ENCODE measurements at places on chromosomes 13 and 19.

GRCh38 chr13:111518161-111518792 is 197.8 kb downstream of the TEX29 start:
- DNase-seq, result no peak

- DNase-seq, result no peak
These were observed 72.2 kb upstream of the WASF3 start for GRCh38 chr13:26485288-26485687.

DNA sequence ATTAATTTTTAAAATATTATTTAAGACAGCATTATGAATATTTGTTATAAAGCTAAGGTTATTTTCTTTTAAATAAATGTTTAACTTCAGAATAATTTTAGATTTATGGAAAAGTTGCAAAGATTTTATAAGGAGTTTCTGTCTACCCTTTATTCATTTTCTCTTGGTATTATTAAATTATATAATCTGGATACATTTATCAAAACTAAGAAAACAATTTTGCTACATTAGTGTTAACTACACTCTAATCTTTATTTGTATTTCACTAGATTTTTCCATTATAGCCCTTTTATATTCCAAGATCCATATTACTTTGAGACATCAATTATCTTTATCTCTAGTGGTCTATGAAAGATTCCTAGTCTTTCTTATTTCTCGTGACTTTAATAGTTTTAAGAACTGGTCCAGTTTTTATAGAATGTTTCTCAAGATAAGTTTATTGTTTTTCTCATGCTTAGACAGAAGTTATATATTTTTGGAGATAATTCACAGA is 1243.7 kb upstream of the PCDH9 start:
- no peak for DNase-seq

GRCh38 chr13:37216331-37216730 is 110.9 kb upstream of the CSNK1A1L start:
- no peak for DNase-seq

GRCh38 chr19:367963-368629 is 23.5 kb upstream of the MIER2 start:
- no peak for DNase-seq

DNA sequence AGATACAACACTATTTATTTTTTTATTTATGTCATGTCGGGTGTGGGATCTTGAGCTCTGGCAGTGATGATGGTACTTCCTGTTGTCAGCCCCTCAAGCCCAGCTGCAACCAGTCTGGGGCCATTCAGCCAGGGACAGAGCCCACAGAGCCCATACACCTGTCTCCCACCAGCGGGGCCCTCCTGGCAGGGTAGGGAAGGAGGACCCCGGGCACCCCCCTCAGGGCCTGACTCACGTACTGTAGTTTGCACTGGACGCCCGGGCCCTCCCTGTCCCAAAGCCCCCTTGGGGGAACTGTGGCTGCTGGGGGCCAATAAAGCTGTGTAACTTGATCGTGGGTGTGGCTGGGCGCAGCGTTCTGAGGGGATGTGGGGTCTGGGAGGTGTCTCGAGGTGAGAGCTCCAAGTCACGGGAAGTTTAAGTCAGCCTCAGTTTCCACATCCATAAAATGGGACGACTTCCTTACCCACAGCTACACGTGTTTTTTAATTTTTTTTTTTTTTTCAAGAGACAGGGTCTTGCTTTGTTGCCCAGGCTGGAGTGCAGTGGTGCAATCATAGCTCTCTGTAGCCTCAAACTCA is 9.5 kb downstream of the ATG4D start:
- no peak for DNase-seq

GRCh38 chr19:37654118-37654517 is 1.1 kb downstream of the ZFP30 start:
- DNase-seq, result no peak

DNA sequence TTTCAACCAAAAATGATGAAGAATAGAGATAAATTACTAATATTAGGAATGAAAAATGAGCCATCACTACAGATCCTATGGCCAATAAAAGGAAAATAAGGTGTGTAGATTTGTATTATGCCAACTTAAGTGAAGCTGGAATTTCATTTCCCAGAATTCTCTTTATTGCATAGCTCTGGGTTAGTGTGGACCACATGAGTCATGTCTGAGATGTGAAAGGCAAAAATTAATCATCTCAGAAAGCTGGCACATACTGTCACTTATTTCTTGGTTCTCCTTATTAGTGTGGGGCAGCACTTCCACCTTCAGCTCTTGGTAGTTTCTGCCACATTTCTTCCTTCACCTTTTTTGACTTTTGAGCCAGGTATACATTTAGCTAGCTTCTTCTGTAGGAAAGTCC is 82.6 kb downstream of the KATNAL1 start:
- no peak for DNase-seq

DNA sequence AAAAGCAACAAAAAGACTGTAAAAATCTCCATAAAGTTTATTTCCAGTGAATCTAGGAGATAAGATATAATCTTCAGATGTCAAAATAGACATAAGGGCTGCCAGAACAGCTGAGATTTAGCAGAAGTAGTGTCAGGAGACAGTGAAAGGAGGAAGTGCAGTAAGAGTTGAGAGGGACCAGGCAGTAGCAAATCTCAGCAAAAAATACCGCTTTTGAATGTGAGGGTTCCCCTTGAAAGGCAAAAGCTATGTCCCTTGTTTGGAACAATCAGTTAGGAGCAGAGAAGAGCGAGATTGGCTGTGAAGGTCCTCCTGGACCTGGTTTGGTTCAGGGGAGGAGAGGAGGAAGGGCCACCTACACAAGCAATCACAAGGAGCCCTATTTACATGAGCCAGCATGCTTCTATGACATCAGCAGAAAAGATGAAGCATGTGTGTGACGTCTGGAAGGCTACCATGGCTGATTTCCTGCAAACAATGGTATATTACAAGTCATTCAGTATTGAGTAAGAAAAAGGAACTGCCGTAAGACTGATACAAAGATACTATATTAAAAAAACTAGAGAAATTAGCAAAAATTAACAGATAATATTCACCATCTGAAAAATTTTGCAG is 98.9 kb upstream of the SIAH3 start:
- no peak for DNase-seq

- DNase-seq, result no peak
These were observed 1505.1 kb upstream of the SLC10A2 start for GRCh38 chr13:104571161-104571892.

DNA sequence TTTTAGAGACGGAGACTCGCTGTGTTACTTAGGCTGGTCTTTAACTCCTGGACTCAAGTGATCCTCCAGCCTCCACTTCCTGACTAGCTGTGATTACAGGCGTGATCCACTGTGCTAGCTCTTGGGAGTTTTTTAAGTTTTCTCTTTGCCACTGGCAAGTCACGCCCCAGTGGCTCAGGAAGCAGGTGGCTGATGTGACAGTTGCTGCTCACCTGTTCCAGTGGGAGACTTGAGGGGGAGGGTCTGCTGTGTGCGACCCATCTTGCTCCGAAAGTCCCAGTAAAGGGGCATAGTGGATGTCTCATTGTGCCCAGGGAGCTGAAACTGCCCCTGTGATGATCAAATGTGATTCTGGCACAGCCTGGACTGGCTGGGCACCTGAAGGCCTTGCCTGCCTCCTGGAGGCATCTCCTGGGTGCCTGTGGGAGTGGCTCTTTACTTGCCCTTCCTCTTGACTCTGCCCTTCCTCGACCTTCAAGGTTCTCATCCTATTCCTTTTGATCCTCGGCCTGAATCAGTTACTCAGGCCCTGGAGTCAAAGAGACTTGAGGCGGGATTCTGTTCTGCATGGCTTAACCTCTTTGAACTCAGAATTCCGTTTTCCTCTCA is 7.8 kb downstream of the SMARCA4 start:
- DNase-seq, result no peak

GRCh38 chr19:8248348-8249328 is 39.5 kb downstream of the CERS4 start:
- no peak for DNase-seq

- DNase-seq, result no peak
These were observed 73.7 kb upstream of the SLC15A1 start for GRCh38 chr13:98826146-98826545.

- DNase-seq, result no peak
These were observed 430 bp downstream of the ZNF358 start for GRCh38 chr19:7516333-7516732.

DNA sequence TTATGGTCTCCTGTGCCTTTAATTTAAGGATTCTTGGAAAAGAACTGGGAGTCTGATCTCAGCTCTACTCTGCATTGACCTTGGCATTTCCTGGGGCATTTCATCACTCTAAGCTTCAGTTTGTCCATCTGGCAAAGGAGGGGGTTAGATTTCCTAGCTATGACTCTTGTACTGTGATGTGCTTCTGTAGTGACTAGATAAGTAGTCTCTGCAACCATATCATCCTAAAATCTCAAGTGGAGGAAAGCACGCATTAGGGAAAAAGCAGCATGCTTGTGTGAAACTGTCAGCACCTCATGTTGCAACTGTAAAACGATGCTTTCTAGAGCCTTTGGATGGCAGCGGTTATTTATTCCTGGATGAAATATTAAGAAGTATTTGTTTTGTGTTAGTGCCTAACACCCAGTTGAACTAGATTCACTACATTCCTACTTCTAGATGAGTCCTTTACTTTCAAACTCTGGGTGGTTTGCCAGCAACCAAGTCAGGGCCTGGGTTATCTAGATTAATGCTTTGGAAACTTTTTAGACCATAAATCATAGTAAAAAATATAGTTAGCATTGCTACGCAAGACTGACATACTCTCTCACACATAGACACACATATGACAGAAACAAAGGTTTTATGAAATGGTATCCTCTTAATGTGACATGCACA is 6.8 kb downstream of the WDFY2 start:
- DNase-seq, result no peak

- no peak for DNase-seq
These were observed 2.4 kb downstream of the TIMM13 start for GRCh38 chr19:2424686-2425621.

GRCh38 chr13:111873676-111874178 is 193.2 kb upstream of the SOX1 start:
- DNase-seq, result no peak

GRCh38 chr13:111663505-111663904 is 343.1 kb downstream of the TEX29 start:
- DNase-seq, result no peak

- DNase-seq, result no peak
These were observed at the start of gene SHC2 for GRCh38 chr19:460877-461720. SHC2 (minus strand) TSS chr19:461033; CDS start chr19:460996, 37 bp downstream.

DNA sequence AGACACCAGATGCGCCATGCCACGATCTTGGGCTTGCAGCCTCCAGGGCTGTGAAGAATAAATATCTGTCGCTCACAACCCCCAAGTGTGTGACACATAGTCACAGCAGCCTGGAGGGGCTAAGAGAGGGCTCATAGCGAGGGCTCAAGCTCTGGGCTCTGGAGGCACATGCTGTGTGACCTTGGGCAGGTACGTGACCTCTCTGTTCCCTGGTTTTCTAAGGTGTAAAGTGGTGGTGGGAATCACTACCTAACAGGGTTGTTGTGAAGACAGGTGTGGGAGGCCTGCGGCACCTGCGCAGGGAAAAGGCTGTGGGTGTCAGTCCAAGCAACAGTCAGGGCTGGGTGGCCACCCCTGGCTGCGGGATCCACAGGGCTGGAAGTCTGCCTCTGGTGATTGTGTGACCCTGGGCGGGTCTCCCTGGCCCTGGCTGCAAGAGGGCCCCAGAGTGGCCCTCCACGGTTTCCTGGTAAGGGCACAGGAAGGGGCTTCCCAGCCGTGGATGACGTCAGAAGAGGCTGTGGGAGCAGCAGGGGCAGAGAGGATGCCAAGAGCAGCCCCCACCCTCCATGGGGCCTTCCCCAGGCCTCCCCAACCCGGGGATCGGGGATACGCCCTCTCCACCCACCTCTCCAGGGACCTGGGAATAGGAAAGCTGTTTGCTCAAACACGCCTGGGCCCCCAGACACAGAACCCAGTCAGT is 218.8 kb upstream of the SGCG start:
- no peak for DNase-seq

DNA sequence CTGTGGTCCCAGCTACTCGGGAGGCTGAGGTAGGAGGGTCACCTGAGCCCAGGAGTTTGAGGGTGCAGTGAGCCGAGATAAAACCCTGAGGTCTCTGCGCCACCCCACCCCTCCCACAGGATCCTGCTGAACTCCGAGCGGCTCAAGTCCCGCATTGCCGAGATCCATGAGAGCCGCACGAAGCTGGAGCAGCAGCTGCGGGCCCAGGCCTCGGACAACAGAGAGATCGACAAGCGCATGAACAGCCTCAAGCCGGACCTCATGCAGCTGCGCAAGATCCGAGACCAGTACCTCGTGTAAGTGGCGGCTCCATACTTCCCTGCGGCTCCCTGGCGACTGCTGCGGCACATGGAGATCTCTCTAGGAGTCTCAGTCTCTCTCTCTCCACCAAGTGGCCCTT is 6.6 kb upstream of the IFI30 start:
- DNase-seq, result no peak

DNA sequence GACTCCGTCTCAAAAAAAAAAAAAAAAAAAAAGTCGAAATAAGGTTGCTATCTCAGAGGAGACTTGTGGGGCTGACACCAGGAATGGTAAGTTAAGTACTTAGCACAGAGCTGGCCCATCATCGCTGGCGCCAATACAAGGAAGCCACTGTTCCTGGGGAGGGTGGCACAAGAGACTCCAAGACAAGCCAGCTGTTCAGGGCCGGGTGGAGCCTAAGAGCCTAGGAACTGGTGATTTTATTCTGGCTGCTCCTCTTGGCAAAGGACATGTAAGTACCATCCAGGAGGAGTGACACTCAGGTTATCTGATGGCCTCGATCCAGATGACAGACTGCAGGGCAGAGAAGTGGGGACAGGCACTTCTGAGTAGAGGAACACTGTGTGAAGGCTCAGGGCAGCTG is 3.8 kb downstream of the ELOF1 start:
- no peak for DNase-seq

GRCh38 chr13:40251343-40252032 is 415.0 kb downstream of the FOXO1 start:
- no peak for DNase-seq

- no peak for DNase-seq
These were observed 115.1 kb downstream of the KCNRG start for GRCh38 chr13:50130123-50130946.

- DNase-seq, result no peak
These were observed 31.5 kb downstream of the ADGRE2 start for GRCh38 chr19:14746886-14747285.

DNA sequence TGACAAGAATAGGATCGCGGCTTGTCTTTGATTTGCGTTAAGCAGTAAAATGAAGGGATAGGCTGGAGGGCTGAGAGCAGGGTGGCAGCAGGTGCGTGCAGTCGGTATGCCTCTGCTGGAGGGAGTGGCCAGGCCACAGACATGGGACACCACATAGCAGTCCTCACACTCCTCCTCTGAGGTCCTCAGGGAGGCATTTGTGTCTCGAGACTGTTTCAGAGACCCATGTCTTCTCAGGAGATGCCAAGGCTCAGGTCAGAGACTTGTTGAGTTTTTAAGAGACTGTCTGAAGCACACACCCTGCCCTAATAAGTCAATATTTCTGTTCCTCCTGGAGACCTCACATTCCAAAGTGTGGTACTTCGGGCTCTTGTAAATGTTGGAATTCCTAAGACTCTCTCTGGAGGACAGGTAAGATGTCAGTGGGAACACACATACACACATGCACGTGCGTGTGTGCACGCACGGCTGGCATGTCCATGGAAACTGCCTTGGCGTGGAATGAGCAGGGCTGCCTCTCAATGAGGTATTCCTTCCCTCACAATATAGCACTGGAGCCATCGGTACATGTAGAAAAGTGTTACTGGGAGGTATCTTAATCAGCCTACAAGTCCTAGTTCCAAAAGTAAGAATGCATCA is 46.4 kb downstream of the COL4A2 start:
- no peak for DNase-seq

All from effector memory CD4-positive, alpha-beta T cell (primary cell).